ENCODE measurements at places on chromosomes 2 and 18.

- peak; percentile 38 for DNase-seq
Measured at GRCh38 chr2:61853086-61853846, 594 bp downstream of the FAM161A start.

DNA sequence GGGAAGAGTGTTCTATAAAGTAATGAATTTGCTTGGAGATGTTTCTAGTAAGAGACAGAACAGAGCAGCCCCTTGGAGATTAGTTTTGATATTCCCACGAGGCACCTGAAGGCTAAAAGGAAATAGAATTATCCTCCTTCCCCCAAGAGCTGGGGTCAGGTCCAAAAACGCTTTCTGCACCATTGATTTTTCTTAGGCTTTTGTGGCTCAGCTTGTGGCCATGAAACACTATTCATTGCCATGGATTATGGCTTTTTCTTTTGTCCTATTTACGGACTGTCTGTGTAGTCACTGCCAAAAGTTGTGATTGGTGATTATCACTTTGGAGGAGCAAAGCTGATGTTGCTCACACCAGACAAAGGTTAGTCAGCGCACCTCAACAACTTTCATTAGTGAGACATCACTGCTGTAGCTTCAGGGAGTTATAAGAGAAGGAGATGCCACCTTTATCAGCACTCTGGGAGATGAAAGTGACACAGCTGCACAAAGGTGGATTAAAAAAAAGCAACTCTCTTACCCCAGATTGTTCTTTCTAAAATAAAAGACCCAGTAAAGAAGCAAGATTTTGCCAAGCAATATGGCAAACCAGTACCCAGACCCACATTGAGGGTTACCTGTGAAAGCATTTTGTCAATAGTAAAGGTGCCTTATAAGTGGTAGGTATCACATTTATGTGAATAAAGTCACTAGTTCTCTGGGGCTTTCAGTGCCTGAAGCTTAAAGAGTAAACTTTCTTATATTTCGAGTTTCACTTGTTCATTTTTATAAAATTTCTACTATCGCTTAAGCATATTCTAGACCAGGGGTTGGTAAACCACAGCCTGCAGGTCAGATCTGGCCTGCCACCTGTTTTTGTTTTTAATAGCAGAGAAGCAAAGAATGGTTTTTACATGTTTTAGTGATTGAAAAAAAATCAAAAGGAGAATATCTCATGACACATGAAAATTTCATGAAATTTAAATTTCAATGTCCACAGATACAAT is 10.6 kb downstream of the CXCR4 start:
- no peak for DNase-seq

DNA sequence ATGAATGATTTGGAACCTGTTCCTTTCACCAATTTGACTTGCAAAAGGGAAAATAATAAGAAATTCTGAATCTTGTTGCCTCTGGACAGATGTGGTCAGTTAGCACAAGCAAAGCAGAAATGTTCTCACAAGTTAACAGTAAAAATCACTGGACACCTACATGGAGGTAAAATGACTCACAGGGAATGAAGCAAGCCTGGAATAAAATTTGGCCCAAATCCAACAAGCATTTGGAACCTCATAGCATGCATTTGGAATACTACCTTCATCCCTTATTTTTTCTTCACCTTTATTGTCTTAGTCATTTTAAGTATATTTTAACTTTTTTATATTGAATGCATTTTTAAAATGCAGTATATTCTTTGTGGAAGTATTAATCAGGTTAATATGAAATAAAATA is 602.9 kb downstream of the ARHGAP15 start:
- DNase-seq: no peak

DNA sequence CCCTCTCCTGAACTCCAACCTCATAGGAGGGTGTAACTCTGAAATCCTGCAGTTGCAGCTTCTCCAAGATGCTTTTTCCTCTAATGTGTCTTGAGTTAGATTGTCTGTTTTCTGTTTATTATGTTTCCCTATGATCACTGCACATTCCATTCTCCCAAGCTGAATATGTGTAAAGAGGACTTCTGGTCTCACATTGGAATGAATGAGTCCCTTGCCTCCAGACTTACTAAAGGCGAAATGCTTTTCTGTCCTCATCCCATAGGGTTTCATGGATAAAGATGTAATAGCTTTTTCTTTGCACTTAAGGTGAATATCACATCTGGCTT is 35.5 kb upstream of the CYP27A1 start:
- no peak for DNase-seq

- DNase-seq: no peak
Measured at GRCh38 chr2:145775591-145775990, 1255.7 kb upstream of the ZEB2 start.

DNA sequence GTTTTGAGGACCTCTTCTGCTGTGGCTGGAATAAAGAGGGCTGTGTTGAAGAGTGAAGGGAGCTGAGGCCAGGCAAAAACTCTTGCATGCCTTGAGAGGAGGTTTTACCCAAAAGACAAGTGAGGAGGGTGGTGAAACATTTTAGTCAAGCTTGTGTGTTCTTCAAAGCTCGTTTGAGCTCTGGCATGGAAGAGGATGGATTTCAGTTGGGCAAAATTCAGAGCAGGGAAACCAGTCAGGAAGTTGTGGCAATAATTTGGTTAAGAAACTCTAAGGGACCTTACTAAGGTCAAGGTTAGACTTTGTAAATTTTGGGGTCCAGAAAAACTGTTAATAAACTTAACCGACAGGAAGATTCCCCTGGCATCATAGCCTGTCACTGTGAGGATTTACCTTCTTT is 34.7 kb downstream of the SPTBN1 start:
- no peak for DNase-seq

GRCh38 chr2:101199251-101199791 is 48.1 kb upstream of the TBC1D8 start:
- DNase-seq: no peak

DNA sequence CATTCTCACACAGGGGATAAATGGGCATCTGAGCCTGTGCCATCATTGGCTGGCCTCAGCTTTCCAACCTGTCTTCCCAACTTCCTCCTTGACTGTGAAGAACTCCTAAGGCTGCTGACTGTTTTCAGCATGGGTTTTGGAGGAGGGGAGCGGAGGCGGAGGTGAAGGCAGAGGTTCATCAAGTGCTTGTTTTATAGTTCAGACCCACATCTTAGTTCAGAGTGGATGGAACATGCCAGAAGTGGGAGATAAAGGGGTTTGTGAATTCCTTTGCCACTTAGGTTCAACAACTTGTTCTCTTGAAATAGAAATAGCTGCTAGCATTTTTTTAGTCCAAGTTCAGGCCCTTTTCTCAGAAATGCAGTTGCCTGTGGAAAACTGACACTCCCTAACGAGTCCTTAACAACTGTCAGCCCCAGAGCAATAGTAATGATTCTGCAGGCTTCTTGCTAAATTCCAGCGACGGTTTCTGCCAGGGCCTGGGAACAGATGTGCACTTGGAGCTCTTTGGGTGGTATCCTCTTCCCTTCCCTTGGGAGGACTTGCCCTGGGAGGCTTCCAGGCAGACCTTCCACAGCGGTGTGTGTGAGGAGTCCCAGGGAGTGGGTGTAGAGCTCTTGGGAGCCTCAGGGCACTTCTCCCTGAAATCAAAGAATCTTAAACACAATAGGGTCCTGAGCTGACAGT is 30.1 kb upstream of the ITGA6 start:
- no peak for DNase-seq

- DNase-seq: no peak
Measured at GRCh38 chr2:236785611-236786057, 216.0 kb downstream of the ACKR3 start.

DNA sequence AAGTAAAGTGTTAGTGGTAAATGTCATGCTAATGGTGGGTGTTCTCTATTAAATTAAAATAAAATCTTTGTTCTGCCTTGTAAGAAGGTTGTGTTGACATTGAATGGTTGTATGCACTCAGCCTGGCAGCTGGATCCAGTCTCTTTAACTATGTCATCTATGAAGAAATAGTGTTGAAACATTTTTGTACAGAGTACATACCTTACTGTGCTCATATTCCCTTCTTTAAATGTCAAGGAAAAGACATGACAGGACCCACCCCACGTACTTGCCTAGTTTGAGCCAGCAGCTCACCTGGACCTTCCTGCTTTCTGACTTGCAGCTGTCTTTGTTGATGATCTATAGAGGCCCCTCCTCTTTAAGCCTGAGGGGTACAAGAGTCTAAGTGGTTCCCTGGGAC is 85.6 kb upstream of the ST3GAL5 start:
- DNase-seq: no peak

GRCh38 chr2:181876614-181877063 is 14.9 kb upstream of the ITPRID2 start:
- DNase-seq: peak; percentile 71

GRCh38 chr18:51013259-51013658 is 16.8 kb upstream of the SMAD4 start:
- no peak for DNase-seq

DNA sequence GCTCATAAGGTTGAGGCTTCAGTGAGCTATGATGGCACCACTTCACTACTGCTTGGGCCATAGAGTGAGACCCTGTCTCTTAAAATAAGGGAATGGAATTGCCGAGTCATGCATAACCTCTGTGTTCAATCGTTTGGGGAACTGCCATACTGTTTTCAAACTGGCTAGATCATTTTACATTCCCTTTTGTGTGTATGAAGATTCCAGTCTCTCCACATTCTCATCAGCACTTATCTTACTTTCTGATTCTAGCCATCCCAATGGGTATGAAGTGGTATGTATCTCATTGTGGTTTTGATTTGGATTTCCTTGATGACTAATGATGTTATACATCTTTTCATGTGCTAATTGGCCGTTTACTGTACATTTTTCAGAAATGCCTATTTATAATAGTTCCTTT is 23.7 kb downstream of the MARCHF7 start:
- no peak for DNase-seq

DNA sequence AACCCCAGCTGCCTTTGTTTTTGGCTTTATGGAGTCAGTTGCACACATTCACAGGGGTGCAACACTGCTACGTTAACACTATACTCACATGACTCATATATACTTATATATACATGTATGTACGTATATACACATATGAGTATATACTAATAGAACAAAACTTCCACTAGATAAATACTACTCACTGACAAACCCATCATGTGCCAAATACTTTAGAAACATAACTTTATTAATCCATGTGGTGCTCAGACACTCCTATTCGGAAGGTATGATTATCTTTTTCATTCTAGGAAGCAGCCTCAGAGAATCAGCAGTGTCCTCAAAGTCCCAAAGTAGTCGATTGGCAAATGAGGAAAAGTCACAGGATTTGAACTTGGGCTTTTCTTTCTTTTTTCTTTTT is 7.9 kb downstream of the PMAIP1 start:
- DNase-seq: no peak

- peak; percentile 54 for DNase-seq
Measured at GRCh38 chr2:184611361-184612085, 13.2 kb downstream of the ZNF804A start.

DNA sequence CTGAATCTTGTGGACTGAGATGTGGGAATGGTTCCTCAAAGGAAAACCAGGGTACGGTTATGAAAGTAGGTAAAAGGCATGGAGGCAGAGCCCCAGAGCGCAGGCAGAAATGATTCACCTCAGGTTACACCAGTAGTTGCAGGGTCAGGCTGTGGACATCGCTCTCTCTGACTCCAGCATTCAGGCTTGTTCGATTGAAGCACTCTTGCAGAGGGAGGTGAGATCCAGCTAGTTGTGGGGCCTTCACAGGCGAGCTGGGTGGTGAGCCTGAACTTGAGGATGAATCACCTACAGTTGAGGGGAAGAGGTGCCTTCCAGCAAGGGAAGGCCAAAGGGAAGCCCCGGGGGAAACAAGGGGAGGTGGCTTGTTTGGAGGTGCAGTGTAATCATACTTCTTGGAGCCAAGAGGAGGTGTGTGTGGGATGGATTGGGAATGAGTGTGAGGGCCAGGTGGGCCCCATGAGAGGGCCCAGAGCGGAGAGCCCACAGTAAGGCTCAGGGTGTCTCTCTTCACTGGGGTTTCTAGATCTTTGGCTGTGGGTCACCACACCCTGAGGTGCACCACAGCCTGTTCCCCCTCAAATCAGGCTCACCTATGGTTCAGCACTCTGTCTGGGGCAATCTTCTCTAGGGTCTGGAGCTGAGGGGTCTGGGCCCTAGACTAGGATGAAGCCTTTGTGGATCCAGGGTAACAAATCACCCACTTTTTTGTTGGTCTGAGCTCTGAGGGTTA is 48.5 kb upstream of the MCFD2 start:
- no peak for DNase-seq

DNA sequence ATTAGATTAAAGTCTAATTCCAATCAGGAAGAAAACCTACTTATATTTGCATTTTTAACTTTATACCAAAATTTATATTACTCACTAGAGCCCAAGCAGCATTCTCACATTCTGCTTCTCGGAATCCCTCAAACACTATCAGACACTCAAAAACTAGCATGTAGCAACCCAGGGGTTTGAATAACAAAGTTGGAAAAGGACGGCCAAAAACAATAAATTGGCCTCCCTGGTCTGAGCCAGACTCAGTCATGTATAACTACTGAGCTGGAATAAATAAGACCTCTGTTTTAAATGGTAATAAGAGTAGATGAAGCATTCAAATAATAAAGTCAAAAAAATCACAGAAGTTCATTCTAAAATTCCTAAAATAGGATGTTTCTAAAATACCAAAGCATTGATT is 290.9 kb downstream of the IRS1 start:
- DNase-seq: no peak

- no peak for DNase-seq
Measured at GRCh38 chr2:211204456-211204855, 648.1 kb downstream of the CPS1 start.

- DNase-seq: no peak
Measured at GRCh38 chr2:29844713-29845326, 76.6 kb downstream of the ALK start.

- DNase-seq: no peak
Measured at GRCh38 chr18:39425172-39425850, 1859.7 kb upstream of the CELF4 start.

- no peak for DNase-seq
Measured at GRCh38 chr2:47503481-47504070, 100.6 kb downstream of the MSH2 start.

- DNase-seq: no peak
Measured at GRCh38 chr2:238396663-238397062, 30.1 kb upstream of the ASB1 start.

- no peak for DNase-seq
Measured at GRCh38 chr2:182435754-182436153, 8.9 kb upstream of the PDE1A start.

DNA sequence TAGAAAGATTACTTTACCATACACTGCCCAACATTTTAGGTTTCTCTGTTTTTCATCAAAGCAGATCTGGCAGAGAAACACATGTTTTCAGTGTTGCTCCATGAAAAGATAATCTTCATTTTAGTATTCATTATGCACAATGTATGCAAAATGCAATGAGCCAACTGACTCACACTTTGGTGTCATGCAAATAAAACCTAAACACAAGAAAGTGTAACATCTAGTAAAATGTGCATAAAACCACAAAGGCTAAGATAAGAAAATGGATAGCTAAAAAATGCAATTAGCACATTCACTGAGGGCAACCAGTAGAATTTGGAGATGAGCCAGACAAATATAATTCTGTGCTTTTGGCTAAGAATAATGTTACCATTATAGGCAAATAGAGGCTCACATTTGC is 203.5 kb upstream of the UBE2E3 start:
- no peak for DNase-seq

DNA sequence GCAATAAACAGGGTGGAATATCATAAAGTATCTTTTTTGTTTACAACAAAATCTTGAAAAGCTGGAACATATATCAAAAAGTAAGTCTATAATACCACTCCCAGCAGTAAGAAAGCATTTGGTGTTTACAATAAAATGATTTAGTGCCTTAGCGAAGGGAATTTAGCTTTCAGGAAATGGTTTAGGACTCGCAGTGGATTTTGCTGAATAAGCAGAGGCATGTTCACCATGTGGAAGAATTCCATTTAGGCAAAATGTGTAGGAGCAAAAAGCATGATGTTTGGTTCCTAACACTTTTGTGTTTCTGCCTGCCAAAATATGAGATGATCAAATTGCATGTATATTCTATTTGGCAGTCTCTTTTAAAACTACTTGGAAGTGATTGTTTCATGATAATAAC is 163.6 kb downstream of the AGPS start:
- DNase-seq: no peak

Data from HT-29 (cell line).